ENCODE measurements at places on chromosomes 4 and X.

- DNase-seq: peak; percentile 88
These were observed 811 bp downstream of the ANKRD50 start for GRCh38 chr4:124711471-124712371.

DNA sequence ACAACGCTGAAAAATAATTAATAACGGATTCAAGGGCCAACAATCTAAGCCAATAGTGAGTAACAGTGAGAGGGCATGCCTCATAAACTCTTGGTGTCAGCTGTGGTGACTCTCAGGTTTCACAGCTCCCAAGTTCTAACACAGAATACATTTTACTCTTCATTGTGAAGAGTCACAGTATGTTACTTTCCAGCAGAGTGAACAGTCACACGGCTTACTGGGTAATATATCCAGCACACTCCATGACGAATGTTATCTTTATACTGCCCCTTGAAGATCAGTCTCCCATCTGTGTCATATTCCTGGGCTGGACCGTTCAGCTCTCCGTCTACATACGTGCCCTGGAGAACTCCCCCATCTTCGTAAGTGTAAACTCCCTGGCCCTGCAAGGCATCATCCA lies 23.1 kb downstream of the SETD7 start:
- DNase-seq: no peak

- no peak for DNase-seq
These were observed 189.0 kb downstream of the AASDH start for GRCh38 chr4:56198265-56198664.

DNA sequence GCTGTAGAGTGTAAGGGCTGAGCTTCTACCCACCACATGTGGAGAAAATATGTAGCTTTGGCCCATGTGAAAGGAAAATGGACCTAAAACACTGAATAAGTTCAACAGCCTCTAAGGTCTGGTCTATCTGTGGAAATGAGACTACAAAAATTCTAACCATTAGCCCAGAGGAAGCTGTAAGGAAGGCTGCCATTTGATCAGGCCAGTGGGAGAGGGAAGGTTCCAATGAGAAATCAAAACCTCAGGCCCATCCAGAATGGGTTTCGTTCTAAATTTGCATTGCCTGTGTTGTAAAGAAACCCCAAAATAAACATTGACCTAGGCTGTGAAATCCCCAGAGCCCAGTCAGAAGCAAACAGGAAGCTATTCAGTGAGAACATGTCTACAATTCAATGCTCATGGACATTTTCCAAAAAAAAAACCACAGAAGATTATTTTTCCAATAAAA lies 320.4 kb upstream of the SLC7A11 start:
- DNase-seq: no peak

DNA sequence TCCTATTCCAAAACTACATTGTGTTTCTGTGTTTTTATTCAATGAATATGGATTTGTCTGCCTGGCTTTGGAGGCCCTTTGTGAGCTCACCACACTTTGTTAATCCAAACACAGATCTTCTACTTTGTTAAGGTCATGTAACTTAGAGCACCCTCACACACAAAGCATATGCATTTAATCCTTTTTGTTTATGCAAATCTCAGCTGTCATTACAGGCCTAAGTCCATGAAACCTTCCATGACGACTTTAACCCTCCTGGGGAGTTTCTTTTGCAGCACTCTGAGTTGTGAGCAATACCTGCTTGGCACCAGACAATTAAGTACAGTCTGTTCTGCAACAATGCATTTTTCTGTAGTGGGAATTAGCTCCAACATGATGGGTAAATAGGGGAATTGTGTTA lies 14.9 kb downstream of the CCSER1 start:
- no peak for DNase-seq

Data from RKO (cell line).